Thymus (tissue), 14 donors: ENCODE measurements at places on chromosomes 5 and 9.

DNA sequence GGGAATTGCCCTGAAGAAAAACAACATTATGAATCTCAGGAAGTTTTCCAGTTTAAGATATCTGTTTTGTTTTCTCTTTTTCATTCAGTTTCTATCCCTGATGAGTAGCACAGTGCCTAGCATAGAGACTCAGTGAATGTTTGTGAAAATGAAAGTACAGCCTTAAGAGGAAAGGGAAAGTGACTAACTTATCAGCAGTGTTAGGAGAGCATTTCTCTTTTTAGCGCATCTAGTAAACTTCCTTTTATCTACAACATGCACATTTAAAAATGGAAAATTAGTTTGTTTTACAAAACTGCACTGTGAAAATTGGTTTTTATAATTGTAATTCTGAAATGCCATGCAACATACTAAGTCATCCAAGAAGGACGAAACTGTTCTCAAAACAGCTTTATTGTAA lies 110.8 kb downstream of the SMARCA2 start:
- DNase-seq, result peak; percentile 27

DNA sequence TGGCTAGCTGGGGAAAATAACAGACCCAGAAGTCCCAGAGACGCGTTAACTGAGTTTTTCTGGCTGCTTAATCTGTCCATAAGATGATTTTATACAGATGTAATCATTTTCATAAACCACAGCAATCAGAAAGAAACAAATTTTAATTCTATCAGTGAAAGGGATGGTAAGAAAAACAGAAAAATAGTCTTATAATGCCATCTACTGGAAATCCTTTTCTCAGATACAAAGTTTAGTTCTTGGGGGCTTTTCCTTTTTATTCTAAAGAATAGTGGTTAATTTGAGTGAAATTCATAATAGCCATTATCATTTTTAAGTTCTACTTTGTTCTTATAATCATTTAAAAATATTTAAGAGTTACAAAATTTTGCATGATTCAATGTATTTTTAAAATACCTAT lies 44.4 kb downstream of the DROSHA start:
- no peak for DNase-seq

DNA sequence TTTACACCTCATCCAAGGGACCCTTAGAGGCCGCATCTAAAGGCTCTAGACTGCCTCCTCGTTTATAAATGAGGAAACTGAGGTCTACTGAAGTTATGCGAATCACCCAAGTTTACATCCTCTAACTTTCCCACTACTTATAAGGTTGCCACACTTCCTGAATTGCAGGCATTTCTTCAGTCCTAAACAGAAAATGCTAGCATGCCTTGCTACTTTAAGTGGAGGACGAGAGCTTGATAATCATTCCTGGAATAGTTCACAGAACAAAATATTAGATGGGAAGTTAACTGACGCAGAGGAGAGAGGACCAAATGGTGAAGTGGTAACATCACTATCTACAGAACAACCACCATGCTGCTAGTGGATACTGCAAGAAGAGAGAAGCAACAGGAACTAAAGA lies 85.8 kb downstream of the GNAQ start:
- DNase-seq, result no peak

GRCh38 chr9:72575666-72576065 lies 54.3 kb downstream of the TMC1 start:
- DNase-seq, result no peak

DNA sequence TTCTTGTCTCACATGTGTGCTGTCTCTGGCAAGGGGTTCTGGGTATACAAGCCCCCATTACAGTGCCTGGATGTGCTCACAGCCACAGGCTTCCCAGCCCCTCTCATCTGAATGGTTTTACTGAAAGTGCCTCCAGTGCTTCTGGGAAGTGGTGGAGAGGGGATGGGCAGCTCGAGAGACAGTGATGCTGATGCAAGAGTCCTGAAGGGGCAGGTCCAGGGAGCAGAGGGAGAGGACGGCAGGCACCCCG lies 93.5 kb downstream of the PHF2 start:
- DNase-seq, result no peak

DNA sequence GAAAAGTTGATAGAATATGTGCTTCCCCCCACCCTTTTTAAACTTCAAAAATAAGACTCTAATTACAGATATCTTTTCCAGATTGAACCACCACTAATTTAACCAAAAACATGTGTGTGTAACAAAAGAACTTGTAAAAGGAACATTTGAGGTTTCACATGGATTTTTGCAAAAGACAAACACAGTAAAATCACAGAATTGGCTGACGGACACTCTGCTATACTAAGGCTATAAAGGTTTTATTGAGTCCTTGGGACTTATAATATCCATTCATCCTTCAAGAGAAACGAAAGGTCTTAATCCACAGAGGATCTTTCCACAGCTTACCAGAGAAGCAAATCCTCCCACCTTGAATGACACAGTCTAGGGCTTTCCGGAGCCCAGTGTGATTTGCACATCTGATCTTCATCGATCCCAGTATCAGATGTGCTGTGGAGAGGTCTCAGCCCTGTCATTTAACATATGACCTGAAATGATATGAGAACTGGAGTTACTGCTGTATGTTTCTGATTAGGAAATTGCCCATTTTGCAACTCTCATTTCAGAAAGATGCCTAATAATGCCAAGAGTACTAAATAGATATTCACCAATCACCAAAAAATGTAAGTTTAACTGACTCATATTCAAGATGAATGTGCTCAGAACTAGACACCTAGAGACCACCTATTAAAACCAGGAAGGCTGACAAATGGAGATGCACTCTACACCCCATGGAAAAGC lies 256.5 kb upstream of the FBXL7 start:
- DNase-seq, result no peak

- peak; percentile 9 for DNase-seq
Measured at GRCh38 chr5:55864606-55865541, 13.7 kb downstream of the IL31RA start.

- DNase-seq, result no peak
Measured at GRCh38 chr5:125267636-125268248, 521.3 kb upstream of the ZNF608 start.

GRCh38 chr5:66864240-66864884 lies 268.2 kb downstream of the MAST4 start:
- DNase-seq, result peak; percentile 32
